ENCODE measurements at places on chromosomes 4 and X.

DNA sequence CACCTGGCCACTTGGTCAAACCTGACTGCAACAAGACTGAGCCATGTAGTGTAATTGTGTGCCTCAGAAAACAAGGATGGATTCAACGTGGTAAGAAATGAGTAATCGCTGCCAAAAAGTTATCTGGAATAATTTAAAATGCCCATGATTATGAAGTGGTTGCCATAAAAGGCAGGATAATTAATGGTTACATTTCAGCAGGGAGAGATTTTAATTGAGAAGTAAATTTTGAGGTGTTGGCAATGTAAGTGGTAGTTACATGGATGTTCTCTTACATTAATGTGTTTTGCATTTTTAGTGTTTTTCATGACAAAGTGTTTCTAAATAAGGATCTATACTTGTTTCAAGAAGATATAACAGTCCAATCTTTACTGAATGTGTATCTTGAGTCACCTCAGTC, 15.7 kb downstream of the HAUS3 start:
- DNase-seq, result no peak

- DNase-seq, result no peak
Observed at GRCh38 chr4:40401631-40402030, 66.5 kb downstream of the CHRNA9 start.

GRCh38 chrX:104288961-104289360, 34.2 kb upstream of the ESX1 start:
- DNase-seq, result no peak

DNA sequence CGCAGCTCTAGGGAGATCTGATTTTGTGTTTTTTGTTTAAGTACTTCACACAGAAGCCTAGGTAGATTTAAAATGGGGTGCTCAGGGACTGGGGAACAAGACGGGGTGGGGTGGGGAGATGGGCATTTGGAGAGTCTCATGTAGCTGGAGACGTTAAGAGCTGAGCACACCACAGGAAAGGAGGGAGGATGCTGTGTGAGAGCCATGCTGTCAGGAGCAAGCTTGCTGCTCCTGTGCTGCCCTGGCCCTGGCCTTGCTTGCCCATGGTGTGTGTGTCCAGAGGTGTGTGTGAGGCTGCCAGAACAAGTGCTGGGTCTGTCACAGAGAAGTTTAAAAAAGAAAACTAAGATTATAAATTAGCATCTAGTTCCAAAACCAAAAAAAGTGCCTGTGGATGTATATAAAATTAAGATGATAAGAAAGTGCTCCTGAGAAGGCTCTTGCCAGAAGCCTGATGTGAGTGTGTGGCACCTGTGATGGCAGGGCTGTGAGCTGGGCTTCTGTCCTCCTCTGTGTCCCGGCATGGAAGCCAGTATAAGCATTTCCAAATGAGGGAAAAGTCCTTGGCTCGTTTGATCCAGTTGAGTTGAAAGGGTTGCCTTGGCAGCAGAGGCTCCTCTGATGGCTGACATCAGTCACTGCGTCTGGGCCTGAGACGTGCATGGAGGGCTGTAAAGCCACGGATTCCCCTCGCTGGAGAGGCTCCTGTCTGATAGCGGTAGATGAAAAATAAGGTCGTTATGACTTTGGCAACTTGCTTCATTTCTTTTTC, 63.5 kb downstream of the NELFA start:
- no peak for DNase-seq

GRCh38 chrX:19585332-19586082, 70.2 kb upstream of the MAP3K15 start:
- DNase-seq, result no peak

DNA sequence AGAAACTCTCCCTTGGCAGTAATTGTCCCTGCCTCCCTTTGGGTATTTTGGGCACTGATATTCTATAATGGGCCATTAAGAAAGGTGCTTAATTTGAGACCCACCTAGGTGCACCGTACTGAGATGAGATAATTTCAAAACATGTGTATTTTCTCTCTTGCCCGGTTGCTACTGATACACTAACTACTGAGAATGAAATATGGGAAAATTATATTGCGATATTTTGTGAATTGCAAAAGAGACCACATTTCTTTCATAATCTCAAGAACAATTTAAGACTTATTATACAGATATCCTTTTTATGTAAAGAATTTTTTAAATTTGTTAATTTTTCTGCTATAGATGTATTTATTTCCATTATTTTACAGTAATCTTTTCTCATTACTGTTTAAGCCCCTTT, 284.9 kb downstream of the ADGRL3 start:
- DNase-seq, result no peak

DNA sequence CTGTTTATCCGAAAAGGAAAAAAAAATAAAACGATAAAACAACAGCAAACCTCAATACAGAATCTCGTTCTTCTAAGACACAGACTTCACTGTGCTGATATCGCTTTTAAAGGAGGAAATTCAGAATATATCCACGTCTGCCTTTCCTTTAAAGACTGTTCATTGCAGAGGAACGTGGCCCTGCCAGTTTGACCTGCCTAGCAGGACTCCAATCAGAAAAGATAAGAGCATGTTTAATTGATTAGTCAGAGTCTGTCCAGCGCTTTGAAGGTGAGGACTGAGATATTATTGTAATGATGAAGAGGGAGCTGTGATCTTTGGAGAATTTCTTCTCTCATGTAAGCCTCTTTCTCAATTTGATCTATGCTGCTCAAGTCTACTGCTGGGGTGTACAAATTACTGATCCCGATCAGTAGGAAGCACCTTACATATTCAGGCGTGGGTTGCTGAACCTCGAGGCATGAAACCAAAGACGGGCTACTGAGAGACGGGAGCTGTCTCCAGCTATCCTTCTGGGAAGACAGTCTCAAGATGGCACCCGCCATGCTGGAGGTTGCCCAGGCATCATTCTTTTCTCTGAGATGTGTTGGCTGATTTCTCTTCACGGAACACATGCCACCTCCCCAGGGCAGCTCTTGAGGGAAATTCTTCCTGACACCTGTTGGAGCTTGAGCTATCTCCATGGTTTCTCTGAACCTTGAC, 146.1 kb downstream of the SHOX start:
- DNase-seq, result no peak

GRCh38 chr4:159016593-159017024, 86.3 kb upstream of the RAPGEF2 start:
- DNase-seq, result peak; percentile 66

GRCh38 chr4:174222266-174222872, 61.1 kb downstream of the FBXO8 start:
- DNase-seq, result no peak

DNA sequence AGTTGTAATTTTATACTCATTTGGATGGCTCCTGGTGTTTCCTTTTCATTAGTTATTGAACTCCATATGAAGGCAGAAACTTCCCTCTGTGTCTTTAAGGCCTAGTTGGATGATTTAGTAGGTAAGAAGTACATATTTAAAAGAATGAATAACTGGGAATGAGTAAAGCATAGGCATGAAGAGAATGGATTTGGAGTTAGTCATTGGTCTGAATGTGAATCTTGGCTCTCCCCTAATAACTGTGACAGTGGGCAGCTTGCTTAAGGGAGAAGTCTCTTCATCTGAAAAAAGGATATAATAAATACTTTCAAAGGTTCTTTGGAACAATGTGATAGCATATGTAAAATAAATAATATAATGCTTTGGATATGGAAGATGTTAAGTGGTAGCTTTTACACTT, 13.2 kb downstream of the SNX25 start:
- no peak for DNase-seq

- DNase-seq, result no peak
Observed at GRCh38 chrX:425056-425455, 38.3 kb upstream of the PPP2R3B start.

DNA sequence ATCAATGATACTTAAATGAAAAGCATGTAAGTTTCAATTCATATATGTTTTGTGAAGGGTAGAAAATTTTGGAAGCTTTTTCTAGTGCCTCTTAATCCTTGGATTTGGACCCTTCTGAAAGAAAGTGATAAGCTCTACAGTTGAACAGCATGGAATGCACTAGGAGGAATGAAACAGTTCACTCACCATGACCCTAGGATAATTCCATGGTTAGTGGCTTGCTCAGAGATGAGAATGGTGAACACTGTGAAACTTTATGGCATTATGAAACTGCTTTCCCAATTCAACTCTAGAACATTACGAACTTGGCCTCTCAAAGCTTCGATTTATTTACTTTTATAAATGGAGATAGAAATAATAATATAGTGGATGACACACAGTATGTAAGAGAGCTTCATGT, 88.9 kb upstream of the FAT4 start:
- DNase-seq, result no peak

- no peak for DNase-seq
Observed at GRCh38 chr4:114163051-114163450, 183.6 kb upstream of the ARSJ start.

DNA sequence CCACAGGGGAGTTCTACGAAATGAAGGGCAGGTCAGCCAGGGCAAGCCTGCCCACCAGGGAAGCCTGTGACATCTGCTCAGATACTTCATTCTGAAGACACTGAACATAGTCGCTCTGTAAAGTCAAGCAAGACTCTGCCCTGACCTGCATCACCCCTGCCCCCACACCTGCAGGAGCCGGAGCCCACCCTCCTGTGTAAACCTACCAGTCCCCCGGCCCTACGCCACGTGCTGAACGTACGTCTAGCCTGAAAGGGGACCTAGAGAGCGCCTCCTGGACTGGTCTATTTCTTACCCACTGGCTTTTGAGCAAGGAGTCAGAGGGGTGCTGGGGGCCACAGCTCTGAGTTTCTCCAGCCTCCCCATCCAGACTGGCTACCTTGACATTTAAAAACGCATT, 11.6 kb downstream of the CCNQ start:
- no peak for DNase-seq

DNA sequence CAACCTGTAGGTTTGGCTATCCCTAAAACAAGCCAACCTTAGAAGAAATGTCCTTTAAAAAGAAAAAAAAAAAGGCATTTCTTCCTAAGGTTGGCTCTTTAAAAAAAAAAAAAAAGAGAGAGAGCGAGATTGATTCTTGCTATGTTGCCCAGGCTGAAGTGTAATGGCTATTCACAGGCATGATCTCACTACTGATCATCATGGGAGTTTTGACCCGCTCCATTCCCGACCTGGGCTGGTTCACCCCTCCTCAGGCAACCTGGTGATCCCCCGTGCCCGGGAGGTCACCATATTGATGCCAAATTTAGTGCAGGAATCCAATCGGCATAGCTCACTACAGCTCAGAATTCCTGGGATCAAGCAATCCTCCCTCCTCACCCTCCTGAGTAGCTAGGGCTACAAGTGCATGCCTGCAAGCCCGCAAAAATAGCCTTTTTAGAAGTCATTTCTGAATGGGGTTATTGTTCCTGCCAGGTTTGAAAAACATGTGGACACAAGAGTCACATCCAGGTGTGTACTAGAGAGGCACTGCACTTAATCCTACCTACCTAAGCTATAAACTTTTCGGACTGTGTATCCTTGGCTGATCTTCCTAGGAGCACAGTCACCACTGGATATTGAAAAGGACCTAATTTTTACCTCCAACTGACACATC, 61.4 kb upstream of the ZCCHC13 start:
- DNase-seq, result no peak

DNA sequence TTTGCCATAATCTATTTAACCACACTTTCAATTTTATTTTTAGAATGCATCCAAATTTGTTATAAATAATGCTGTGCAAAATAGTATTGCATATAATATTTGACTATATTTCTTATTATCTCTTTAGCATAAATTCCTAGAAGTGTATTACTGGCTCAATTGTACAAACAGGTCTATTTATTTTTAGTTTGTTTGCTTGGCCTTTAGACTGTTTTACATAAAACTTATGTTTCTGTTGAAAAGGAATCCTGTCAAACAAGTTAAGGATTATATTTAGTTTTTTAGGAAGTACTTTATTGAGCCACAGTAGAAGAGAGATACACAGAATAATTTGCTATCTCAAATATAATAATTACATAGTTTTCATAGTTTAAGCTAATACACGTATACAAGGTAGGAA, 413.8 kb downstream of the GBA3 start:
- DNase-seq, result no peak

DNA sequence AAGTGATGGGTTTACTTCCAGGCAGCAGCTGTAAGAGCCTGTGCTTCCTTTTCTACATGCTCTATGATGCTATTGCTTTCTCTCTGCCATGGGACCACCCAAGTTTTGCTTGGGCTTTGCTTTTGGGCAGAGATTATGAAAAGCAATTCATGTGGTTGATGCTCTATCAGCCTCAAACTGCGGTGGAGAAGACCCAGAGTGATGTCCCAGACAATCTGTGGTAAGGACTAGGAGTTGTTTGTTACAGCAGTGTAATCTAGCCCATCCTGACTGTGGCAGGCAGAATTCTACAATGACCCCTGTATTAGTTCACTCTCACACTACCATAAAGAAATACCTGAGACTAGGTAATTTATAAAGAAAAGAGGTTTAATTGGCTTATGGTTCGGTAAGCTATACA, 9.2 kb upstream of the CYTL1 start:
- DNase-seq, result no peak

- no peak for DNase-seq
Observed at GRCh38 chrX:75156531-75156945, 455 bp upstream of the ABCB7 start.

- DNase-seq, result no peak
Observed at GRCh38 chrX:71118985-71119535, 664 bp downstream of the MED12 start.

- DNase-seq, result no peak
Observed at GRCh38 chrX:107940095-107940494, 42.1 kb downstream of the TEX13B start.

GRCh38 chr4:48212165-48212564, 57.5 kb downstream of the TEC start:
- no peak for DNase-seq

- peak; percentile 22 for DNase-seq
Observed at GRCh38 chr4:55355555-55355954, 9.5 kb downstream of the SRD5A3 start.

- no peak for DNase-seq
Observed at GRCh38 chr4:99062120-99062519, 26.5 kb downstream of the ADH5 start.

- DNase-seq, result no peak
Observed at GRCh38 chr4:94558392-94558904, 106.7 kb downstream of the PDLIM5 start.

DNA sequence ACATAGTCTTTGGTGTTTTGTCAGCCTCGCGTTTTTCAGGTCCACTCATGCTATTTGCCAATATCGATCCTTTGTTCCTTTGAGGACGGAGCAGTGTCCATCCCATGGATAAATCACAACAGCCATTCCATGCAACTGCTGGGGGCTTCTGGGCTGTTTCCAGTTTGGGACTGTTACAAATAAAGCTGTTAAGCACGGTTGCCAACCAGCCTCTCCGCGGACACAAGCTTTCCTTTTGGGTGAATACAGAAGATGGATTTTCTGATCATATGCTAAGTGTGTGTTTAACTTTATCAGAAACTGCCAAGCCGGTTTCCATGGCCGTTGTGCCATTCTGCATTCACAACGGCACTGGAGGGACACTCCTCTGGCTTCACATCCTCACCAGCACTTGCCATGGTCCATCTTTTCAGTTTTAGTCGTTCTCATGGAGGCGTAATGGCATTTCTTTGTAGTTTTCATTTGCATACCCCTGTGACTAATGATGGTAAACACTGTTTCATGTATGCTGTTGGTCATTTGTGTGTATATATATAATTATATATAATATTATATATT, 67.8 kb downstream of the ABLIM2 start:
- DNase-seq, result no peak

- no peak for DNase-seq
Observed at GRCh38 chrX:10949541-10949940, 161.6 kb upstream of the HCCS start.
